ENCODE measurements at places on chromosomes 4 and X.

GRCh38 chr4:82050796-82051195 is 323.0 kb downstream of the HNRNPD start:
- no peak for DNase-seq

- DNase-seq: no peak
Observed at GRCh38 chr4:81896936-81897335, 425.2 kb upstream of the RASGEF1B start.

- no peak for DNase-seq
Observed at GRCh38 chr4:22356987-22357596, 158.8 kb downstream of the ADGRA3 start.

GRCh38 chrX:154804957-154805695 is at the start of gene MPP1:
TSS of gene MPP1 (minus strand) at chrX:154805485. CDS start at chrX:154805373, 112 bp downstream.
- peak; percentile 50 for DNase-seq

GRCh38 chr4:154593868-154594267 is 3.3 kb upstream of the FGA start:
- DNase-seq: no peak

- DNase-seq: no peak
Observed at GRCh38 chrX:133414406-133415275, 648 bp downstream of the GPC4 start.

DNA sequence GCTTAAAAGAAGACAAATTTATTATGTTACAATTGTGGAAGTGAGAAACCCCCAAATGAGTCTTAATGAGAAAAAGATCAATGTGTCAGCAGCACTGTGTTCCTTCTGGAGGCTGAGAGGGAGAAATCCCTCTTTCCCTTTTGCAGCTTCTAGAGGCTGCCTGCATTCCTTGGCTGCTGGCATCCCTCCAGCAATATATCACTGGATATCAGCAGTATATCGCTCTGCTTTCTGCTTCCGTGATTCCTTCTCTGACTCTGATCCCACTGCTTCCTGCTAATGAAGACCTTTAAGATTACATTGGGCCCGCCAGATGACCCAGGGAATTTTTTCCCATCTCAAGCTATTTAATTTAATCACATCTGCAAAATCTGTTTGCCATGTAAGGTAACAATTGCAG is 1008.0 kb downstream of the RAPGEF2 start:
- DNase-seq: no peak

GRCh38 chr4:138535316-138535715 is 293.2 kb upstream of the SLC7A11 start:
- DNase-seq: no peak

- no peak for DNase-seq
Observed at GRCh38 chr4:112234952-112235609, 3.5 kb downstream of the AP1AR start.

DNA sequence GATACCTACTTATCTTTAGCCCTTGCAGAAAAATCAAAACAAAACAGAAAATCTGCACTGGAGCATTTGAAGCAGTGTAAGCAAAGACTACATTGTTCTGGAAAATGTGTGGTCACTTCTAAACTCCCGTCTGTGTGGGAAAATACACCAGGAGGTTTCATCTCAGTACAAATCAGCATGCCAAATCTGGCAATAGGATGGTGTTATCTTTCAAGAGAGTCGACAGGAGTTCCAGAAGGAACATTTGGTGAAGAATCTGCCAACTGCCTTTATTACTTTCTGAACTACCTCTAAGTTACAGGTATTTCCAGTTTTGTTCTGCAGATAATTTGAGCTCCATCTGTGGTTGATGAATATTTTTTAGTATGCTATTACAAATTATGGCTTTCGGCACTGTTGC is 1348.0 kb downstream of the RAPGEF2 start:
- DNase-seq: no peak

DNA sequence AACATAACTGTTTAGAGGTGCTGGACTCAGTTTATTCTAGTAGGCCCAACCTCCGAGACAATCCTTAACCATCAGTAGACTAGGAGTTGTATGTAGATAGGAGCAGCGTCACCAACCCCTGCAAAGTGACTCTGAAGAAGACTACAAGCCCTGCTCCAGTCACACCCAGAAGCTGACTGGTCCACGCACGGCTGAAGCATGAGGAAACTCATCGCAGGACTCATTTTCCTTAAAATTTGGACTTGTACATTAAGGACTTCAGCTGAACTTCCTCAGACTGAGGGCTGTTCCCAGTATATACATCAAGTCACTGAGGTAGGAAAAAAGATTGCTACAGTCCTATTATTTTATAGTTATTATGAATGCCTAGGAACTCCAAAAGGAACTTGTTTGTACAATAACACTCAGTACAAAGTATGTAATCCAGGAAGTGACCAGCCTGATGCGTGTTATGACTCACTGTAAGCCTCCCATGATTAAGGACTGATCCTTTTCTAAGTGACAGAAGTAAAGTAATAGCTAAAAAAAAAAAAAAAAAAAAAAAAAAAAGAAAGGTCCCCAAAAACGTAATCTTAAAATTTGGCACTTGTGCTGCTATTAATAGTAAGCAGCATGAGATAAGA is 41.6 kb upstream of the UGT2B7 start:
- no peak for DNase-seq

GRCh38 chr4:173288296-173288695 is 45.9 kb downstream of the HMGB2 start:
- peak; percentile 55 for DNase-seq

GRCh38 chr4:663046-663437 is 11.0 kb downstream of the ATP5ME start:
- DNase-seq: no peak

All from stimulated activated CD8-positive, alpha-beta memory T cell treated with anti-CD3 and anti-CD28 coated beads, Interleukin-15, amount 100 ng/mL, for 24 hours (primary cell).